ENCODE measurements at places on chromosomes 2 and 18.

DNA sequence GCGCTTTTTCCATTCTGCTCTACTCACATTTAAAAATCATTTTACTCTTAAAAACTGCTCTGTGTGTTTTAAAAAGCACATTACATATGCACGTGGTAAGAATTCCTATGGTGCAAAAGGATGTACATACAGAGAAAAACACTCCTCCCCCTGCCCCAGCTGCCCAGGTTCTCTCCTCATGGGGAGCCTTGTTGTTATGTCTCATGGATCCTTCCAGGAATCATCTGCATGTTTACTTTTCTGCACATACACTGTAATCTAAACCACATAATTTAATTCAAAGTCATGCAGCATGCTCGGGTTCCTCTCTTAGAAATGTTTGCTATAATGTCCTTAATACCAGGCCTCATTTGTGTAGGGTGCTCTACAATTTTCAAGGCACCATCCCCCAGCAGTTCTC is 243.3 kb downstream of the LOXHD1 start:
- DNase-seq = no peak

- DNase-seq = no peak
Measured at GRCh38 chr2:191384829-191385228, 139.6 kb downstream of the MYO1B start.

DNA sequence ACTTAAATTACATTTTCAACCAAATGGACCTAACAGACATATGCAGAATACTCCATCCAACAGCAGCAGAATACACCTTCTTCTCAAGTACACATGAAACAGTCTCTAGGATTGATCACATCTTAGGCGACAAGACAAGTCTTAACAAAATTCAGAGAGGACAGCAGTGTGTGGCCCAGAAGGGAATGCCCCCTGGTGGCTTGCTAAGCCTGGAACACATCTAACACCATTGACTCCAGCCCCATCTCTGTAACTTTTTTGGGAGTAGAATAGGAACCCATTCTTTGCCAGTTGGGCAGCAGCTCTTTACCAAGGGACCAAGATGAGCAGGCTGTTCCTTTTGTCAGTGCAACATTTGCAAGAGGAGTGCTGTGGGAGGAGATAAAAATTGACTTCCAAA is 249.9 kb downstream of the PLCL1 start:
- DNase-seq = no peak

DNA sequence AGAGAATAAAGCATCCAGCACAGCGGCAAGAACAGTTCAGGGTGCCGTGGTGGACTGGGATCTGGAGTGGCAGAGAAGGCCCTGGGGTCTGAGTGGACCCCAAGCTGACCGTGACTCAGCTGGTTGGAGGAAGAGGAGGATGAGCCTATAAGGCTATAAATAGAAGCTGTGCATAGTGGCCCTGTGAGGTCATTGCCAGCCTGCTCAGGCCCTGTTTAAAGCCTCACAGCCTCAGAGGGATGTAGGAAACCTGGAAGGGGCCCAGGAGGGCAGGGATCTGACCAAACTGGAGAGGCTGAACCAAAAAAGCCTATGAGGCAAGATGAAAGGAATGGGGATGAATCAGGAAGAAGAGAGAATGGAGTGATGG is 11.3 kb upstream of the DES start:
- DNase-seq = no peak

DNA sequence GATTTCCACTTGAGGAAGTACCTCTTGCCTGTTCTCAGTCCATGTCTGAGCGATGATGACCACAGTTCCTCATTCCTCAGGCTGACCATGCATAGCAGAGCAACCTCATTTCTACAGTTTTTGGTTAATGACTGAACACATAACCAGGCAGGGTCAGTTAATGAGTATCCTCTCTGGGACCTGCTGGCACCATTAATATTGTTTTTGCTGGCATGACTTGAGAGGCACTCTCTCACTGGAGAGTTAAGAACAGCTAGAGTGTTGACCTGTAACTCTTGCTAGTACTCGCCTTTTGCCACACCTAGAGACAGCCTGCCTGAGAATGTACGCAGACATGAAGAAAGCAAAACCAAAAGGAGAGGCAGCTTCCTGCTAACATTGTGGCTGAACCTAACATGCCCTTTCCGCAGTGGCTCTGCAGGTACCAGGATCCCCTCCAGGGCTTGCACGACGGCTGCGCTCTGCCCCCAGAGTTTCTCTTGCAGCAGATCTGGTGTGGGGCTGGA is 23.9 kb downstream of the PECR start:
- DNase-seq = no peak

DNA sequence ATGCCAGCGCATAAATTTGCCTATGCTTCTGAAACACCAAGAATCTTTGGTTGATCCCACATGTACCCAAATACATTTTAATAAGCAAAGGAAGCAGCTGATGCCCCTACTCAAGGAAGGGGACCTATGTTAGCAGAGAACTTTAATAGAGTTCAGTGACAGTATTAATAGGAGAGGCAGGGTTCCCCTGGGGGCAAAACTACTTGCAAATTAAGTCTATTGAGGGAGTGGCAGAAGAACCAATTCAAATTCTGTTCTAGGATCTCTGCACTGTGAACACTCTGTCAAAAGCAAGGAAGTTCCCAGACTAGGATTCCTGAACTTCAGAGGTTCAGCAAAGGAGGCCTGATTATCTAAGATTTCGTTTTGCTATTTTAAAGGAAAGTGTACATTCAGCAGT is 47.5 kb downstream of the EPB41L3 start:
- DNase-seq = no peak

DNA sequence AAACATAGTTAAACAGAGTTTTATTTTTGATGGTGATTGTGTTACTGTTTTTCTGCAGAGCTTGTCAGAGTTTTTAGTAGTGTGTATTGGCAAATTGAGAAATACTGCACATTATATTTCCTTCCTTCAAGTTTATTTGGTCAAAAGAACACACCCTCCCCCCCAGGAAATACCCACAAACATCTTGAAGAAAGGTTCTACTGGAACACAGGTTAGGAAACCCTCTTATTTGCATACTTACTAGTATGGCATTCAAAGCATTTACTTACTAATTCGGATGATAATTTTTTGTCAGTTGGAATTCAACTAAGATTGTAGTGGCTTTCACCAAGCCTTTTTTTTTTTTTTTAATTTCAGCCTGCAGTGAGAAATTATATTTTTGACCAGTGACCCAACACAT is 9.1 kb downstream of the CAB39 start:
- no peak for DNase-seq

DNA sequence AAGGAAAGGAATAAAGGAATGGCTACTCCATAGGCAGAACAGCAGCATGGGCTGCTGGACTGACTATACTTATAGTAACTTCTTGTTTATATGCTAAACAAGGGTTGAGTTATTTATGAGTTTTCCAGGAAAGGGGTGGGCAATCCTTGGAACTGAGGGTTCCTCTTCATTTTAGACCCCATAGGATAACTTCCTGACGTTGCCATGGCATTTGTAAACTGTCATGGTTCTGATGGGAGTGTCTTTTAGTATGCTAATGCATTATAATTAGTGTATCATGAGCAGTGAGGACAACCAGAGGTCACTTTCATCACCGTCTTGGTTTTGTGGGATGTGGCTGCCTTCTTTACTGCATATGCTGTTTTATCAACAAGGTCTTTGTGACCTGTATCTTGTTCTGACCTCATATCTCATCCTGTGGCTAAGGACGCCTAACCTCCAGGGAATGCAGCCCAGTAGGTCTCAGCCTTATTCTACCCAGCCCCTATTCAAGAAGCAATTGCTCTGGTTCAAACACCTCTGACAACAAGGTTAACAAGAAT is 98.6 kb upstream of the CABLES1 start:
- no peak for DNase-seq

GRCh38 chr2:108594132-108594981 is 60.1 kb downstream of the LIMS1 start:
- no peak for DNase-seq

GRCh38 chr2:40690525-40690924 is 238.6 kb upstream of the SLC8A1 start:
- no peak for DNase-seq

DNA sequence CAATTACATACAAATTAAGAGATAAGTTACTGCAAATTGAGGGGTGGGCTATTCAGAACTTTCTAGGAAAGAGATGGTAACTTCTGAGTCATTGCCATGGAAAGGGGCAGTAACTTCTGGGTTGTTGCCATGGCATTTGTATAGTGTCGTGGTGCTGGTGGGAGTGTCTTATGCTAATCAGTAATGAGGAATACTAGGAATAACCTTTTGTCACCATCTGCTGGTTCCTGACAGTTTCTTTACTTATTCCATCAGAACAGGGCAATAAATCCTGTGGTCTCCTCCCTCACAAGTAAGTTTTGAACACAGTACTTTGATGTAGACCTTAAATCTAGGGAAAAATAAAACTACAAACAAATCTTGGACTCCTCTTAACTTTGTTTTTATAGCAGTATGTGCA is 435.4 kb downstream of the BCL11A start:
- no peak for DNase-seq

DNA sequence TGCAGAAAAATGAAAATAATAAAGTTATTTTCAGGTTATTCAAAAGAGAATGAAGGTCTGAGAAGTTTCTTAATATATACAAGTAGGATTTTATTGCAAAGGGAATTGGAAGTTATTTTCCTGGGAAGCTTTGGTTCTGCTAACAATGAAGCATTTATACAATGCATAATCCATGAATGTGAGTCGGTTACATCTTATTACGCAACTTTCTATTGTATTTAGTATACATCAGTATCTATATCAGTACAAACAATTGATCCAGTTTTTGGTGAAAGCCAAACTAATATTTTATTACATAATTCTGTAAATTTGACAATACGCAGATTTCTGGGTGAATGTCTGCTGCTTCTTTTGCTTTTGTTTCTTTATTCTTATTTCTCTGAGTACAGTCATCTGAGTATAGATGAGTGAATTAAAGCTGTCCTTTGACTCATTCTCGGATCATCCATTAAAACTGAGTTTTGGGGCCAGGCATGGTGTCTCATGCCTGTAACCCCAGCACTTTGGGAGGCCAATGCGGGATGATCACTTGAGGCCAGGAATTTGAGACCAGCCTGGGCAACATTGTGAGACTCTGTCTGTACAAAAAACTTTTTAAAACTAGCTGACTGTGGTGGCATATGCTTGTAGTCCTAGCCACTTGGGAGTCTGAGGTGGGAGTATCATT is 108.5 kb downstream of the SOCS6 start:
- no peak for DNase-seq

- no peak for DNase-seq
Measured at GRCh38 chr2:213167271-213167930, 16.0 kb upstream of the IKZF2 start.

GRCh38 chr2:144500563-144500962 is 19.4 kb downstream of the ZEB2 start:
- DNase-seq = no peak

GRCh38 chr2:217757108-217757463 is 245.7 kb downstream of the TNS1 start:
- DNase-seq = no peak

GRCh38 chr2:172095146-172095904 is 7.4 kb downstream of the DLX2 start:
- DNase-seq = peak; percentile 40

DNA sequence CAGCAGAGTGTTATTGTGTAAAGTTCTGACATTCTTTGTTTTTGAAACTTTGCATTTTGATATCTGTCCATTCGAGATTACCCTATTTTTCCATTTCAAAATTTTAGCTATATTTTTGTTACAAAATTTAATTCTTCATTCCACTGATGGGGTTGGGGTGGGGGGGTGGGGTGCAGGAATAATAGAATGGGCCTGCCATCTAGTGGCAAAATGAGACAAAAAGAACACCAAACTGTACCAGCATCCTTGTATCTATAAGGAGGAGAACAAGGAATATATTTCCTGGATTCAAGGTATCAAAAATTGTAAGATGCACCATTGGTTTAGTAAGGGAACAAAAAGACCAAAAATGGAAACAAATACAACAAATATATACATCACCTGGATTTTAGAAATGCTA is 27.9 kb upstream of the TTR start:
- no peak for DNase-seq

GRCh38 chr2:187404431-187405110 is 43.5 kb downstream of the CALCRL start:
- DNase-seq = no peak

DNA sequence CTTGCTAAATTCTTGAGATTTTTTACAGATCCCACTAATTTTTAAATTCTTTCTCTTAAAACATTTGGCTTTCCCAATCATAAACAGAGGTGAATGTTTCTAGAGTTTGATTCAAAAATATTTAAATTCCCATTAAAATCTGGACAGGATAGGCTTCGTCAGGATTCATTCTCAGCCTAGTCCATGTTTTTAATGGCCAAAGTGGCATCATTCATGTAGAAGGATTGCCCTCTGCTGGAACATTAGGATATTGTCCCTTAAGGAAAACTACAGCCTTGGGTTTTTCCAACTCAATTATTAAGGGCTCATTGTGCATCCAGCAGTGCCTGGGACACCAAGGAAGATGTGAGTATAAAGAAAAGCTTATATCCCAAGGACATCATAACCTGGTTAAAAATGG is 71.7 kb downstream of the TPGS2 start:
- no peak for DNase-seq

DNA sequence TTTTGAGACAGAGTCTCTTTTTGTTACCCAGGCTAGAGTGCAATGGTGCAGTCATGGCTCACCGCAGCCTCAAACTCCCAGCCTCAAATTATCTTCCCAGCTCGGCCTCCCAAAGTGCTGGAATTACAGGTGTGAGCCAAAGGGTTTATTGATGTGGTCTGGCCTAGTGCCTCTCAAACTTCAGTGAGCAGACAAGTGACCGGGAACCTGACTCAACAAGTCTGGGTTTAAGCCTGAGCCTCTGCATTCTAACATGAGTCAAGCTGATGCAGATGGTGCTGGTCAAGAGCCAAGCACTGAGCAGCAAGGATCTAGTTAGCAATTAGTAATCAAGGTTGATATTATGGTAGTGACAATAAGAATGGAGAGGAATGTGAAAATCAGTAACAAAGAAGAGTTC is 21.3 kb downstream of the CDK15 start:
- no peak for DNase-seq

Measured in neural crest cell (in vitro differentiated cells).